ENCODE measurements at places on chromosomes 6 and 20. TPM values are rescaled to one million over a fixed set of nuclear protein-coding genes. Genes with fewer than 3 reads are reported as not detected.

CLDN20 gene
- not detected for total RNA-seq

PLCB1 gene
- 1.1 TPM for total RNA-seq

CST5 gene
- total RNA-seq, result not detected

RAD21L1 gene
- total RNA-seq, result 1.3 TPM

TPD52L1 gene
- 74.0 TPM for total RNA-seq

CRISP3 gene
- total RNA-seq, result 0.31 TPM

ATF6B gene
- total RNA-seq, result 89.7 TPM

GRCh38 chr6:127932708-127933107, 31.9 kb upstream of the THEMIS start:
- DNase-seq, result no peak

GRCh38 chr20:51767867-51768758, at the start of gene ATP9A:
Gene ATP9A, minus strand, starts transcription at chr20:51768390. Its CDS starts 21 bp downstream, at chr20:51768369.
- no peak for DNase-seq

GRCh38 chr6:34555007-34555322, 1.2 kb downstream of the SPDEF start:
- DNase-seq, result no peak

- DNase-seq, result no peak
Observed at GRCh38 chr20:13363473-13363872, 142.4 kb downstream of the ISM1 start.

DNA sequence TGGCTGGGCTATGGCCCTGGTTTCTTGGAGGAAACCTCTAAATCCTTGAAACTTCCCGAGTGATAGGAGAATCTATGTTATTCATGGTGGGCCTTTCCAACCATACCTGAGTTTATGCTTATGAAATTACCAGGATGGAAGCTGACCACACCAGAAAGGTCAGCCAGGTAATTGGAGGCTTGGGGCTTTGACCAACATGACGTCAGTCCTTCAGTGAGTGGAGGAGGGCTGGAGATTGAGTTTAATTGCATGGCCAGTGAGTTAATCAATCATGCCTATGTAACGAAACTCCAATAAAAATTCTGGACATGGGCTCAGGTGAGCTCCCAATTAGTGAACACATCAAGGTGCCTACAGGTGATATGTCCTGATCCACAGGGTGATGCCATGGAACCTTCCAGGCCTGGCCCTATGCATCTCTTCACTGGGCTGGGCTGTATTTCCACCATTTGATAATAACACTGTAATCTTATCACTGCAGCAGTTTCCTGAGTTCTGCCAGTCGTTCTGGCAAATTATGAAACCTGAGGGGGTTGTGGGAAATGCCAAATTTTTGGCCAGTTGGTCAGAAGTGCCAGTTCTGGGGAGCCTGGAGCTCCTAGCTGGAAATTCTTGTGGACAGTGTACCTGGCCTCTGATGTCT, 106.5 kb downstream of the CDH26 start:
- no peak for DNase-seq

DNA sequence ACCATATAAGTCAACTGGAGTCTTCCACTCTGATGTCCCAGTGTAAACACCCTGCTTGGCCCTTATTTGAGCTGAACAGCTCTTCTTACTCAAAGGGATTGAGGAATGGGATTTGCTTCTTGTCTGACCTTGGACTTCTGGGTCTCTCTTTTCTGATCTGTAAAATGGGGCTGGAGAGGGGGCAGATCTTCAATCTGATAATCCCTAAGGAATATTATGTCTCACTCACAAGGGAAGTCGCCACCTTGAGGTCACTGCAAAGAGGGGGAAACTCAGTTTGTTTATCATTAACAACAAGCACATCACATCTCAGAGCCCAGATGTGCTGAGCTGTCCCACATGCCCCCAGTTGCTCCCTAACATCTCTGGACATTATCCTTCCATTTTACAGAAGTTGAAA, 15.1 kb downstream of the KCNS1 start:
- no peak for DNase-seq

- DNase-seq, result no peak
Observed at GRCh38 chr6:157186785-157187181, 136.5 kb downstream of the TMEM242 start.

DNA sequence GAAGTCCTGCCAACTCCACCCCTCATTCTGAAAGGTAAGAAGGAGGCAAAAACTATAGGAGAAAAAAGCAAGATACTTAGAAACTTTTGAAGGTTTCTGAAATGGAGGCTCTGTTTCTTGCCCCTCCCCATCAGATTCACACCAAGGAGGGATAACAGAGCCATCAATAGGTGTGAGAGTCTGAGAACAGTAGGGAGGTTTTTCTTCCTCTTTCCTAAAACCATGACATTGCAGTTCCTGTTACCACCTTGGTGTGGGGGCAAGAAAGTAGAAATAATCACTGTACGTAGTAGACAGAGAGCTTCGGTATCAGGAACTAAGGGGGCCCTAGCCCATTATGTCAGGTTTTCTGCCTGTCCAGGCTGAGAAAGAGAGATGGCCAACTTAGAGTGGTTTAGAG, 333.3 kb upstream of the SYNCRIP start:
- DNase-seq, result no peak

- DNase-seq, result no peak
Observed at GRCh38 chr6:170388113-170388512, 81.6 kb downstream of the FAM120B start.

DNA sequence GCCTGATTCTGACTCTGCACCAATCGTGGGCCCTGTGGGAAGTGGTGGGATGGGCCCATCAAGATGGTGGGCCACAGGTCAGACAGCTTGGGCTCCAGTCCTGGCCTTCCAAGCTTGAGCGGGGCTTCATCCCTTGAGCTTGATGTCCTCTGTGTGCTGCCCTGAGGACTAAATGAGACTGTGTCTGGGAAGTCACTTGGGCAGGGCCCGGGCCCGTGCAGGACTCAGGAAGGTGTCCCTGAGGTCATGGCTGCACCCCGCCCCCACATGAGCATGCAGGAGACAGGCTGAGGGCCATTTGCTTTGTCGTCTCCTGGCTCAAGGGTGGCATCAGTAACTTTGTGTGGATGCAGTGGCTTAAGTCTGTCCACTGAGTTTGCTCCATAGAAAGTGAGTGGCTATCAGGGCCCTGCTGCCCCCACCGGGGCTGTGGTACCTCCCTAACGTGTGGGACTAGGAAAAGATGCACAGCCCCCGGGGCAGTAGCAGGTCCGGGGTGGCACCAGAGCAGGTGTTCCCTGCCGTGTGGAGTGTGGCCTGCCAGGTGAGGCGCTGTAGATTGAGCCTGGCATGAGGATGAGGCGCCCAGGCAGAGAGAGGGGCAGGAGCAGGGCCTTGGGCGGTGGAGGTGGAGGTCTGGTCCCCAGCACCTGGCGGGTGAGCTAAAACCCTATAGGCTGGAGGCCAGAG, 298.6 kb downstream of the TAF4 start:
- DNase-seq, result no peak

- DNase-seq, result no peak
Observed at GRCh38 chr6:11495565-11496145, 41.9 kb upstream of the TMEM170B start.

DNA sequence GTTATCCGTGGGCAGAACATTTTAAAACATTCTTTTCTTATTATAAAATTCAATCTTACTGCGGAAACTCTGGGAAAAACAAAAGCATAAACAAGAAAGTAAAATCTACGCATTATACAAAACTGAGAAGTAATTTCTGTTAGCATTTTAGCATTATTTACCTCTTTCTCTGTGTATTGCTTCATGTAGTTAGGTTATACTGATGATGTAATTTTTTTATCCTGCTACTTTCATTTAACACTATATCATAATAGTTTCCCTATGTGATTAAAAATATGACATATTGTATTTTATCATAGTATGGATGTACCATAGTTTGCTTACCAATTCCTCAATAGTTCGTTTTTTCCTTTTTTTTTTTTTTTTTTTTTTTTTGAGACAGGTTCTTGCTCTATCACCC, 4.2 kb upstream of the GCNT2 start:
- DNase-seq, result no peak

- peak; percentile 24 for DNase-seq
Observed at GRCh38 chr20:49045440-49046086, 549 bp upstream of the CSE1L start.

DNA sequence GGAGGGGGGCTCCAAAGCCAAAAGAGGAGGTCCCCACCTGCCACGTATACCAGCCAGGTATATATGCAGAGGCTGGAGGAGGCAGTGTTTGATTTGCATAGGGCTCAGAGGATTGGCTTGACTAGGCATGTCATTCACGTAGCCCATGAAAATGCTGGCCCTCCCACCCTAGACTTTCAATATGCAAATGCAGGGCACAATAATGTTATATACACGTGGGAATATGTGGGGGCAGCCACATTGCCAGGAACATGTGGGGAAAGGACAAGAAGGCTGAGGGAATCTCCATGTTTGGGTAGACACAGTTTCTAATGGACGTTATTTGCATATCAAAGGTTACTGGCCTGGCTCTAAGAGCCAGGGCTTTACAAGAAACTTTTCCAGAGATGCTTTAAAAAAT, 301.8 kb downstream of the FARS2 start:
- DNase-seq, result no peak

DNA sequence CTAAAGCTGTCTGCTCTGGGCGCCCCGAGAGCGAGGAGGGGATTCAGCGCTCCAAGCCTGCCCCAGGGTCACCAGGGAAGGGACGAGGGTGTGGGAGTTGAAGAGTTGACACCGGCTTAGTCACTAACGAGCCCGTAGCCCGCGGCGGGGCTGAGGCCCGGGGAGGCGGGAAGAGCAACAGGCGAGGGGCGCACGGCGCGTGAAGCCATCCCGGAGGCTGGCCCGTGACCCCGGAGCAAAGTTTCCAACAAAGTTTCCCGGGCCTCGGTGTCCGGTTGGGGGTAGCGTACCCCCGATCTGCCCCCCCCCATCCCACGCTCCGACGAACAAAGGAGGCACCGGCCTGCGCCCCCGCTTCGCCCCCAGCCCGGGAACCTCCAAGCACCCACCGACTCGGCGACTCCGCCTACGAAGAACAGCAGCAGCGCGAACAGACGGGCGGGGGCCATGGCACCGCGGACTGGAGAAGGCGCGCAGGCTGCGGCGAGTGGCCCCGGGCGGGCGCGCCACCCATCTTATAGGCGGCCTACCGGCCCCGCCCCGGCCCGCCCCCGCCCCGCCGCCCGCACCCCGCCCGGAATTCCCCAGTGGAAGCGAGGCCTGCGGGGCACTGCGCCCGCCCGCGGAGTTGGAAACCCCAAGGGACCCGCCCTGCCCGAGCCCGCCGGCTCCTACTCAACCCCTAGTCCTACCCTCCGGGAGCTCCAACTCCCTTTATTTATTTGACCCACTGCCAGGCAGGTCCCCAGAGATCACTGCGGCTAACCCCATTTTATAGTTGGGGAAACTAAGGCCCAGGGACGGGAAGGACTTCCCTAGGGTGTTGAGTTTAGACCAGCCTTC, at the start of gene SDC4:
TSS of gene SDC4 (minus strand) at position 489 of the 843 bp plus-strand sequence. CDS start at position 449, 40 bp downstream.
- DNase-seq, result peak; percentile 76

DNA sequence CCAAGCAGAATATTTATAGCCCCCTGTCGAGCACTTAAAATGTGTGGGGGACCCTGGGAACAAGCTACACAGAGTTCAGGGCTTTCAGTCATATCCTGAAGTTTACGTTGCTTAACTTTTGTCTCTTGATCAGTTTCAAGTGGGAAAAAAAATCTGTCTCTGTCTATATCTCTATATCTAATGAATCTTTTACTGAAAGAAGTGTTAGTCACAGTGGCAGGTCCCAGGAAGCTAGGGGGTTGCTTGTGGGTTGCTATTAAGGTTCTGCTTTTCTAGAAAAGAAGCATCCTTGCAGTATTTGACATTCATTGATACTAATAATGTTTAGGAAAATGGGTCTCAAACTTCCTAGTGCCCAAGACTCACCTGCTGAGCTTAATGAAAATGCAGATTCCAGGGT, 76.7 kb upstream of the CLDN20 start:
- no peak for DNase-seq

All from K562 (cell line).